ENCODE measurements at places on chromosomes 13 and 19.

- DNase-seq = no peak
Observed at GRCh38 chr13:35473206-35473775, 3.2 kb downstream of the MAB21L1 start.

GRCh38 chr13:66617786-66618185 lies 612.4 kb downstream of the PCDH9 start:
- DNase-seq = no peak

- DNase-seq = no peak
Observed at GRCh38 chr19:18017275-18018083, 9.5 kb downstream of the ARRDC2 start.

GRCh38 chr19:6063576-6064335 lies 46.5 kb downstream of the RFX2 start:
- DNase-seq = no peak

GRCh38 chr13:89165685-89166084 lies 1494.5 kb downstream of the SLITRK5 start:
- DNase-seq = no peak

GRCh38 chr19:37980419-37981170 lies 73.6 kb downstream of the SIPA1L3 start:
- DNase-seq = no peak

- DNase-seq = no peak
Observed at GRCh38 chr13:90414691-90415596, 932.5 kb upstream of the MIR17HG start.

DNA sequence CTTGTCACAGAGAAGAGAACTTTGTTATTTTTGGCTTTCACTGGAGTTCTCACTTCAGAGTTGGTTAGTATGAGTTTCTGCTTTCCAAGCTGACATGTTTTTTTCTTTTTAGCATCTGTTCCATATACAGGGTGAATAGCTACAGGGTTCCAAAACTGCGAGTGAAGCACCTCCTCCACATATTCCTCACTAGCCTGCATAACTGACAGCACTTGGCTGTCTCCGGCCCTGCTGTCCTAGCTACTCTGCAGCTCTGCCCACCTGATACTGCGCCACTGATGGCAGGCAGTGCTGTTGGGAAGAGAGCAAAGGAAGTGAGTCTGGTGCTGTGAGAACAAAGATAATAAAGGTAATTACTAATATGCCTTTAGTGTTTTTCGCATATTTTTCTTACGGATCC lies 6.8 kb downstream of the ATP8A2 start:
- DNase-seq = no peak

- DNase-seq = no peak
Observed at GRCh38 chr19:36182612-36183244, 30.5 kb upstream of the COX7A1 start.

- DNase-seq = no peak
Observed at GRCh38 chr13:70390968-70391367, 282.7 kb upstream of the KLHL1 start.

GRCh38 chr13:105319875-105320274 lies 1215.6 kb downstream of the EFNB2 start:
- no peak for DNase-seq

DNA sequence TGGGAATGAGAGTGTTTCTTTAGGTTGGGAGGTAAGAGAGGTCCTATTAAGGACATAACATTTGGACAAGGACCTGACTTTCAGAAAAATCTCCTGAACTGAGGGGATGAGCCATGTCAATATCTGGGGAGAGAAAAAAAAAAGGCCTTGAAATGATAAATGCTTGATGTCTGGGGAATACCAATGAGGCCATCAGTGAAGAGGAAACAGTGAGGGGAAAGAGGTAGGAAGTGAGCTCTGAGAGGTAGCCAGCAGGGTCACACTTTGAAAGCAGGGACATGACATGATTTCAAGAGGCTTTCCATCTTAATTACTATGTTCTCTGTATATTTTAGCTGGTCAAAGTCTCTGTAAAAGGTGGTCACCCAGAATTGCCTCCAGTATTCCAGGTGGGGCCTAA lies 9.9 kb upstream of the UBE2L5 start:
- no peak for DNase-seq

DNA sequence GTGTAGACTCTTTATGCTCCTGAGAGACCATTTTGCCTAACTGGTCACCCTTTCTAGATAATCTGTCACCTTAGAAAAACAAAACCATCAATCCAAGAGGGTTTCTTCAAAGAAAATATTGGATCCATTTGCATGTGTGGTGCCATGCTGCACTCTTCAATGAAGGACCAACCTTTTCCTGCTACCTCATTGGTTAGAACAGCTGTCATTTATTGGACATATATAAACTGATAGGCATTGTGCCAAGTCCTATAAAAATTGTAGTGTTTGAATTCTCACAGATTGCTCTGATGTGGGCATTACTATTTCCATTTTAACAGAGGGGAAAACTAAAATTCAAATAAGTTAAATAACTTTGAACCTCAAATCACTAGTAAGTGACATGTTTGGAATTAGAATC lies 333.2 kb downstream of the MYO16 start:
- no peak for DNase-seq

- DNase-seq = no peak
Observed at GRCh38 chr19:498977-499623, 2.8 kb downstream of the MADCAM1 start.

DNA sequence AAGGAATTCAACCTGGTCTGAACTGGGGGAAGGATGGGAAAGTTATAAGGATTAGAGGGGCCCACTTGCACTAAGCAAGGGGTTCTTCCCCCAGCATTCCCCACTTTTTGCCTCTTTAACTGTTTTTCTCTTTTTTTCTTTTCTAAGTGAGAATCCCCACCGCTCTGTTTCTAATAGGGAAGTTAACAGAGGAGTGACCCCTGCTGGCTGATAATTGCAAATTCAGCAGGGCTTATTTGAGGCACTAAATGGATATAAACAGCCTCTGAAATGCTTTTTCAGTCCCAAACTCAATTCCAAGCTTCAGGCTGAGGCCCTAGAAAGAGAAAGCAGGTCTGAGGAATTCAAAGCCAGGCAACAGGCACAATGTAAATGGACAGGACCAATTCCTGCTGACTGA lies 38.2 kb upstream of the CEACAM21 start:
- peak; percentile 66 for DNase-seq

DNA sequence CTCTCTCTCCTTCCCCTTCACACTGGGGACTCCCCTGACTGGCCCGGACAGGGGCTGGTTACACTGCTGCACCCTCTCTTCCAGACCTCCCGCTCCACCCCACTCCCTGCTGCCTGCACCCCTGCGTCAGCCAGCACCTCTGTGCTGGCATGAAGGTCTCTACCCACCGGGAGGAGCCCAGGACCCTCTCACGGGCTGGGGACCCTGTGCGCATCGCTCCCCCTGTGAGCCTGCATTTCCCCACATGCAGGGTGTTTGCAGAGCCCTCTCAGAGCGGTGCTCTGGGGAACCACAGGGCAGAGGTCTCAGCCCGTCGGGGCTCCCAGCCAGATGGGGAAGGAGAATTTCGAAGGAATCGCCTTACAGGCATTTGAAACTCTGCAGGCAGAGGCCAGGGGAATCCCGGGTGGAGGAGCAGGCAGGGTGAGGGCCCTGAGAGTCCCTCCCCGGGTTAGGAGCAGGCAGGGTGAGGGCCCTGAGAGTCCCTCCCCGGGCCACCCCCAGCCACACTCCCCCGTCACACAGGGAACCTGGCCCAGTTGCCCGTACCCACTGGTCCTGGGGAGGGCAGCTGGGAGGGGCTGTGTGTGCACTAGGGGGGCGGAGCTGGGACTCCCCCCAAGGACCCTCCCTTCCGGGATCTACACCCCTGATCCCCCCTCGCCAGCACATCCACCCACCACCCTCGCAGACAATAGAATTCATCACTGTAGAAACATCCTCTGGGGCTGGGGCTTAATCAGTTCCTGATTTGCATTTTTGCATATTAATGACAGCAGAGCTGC lies 16.3 kb upstream of the TCF3 start:
- DNase-seq = peak; percentile 33

DNA sequence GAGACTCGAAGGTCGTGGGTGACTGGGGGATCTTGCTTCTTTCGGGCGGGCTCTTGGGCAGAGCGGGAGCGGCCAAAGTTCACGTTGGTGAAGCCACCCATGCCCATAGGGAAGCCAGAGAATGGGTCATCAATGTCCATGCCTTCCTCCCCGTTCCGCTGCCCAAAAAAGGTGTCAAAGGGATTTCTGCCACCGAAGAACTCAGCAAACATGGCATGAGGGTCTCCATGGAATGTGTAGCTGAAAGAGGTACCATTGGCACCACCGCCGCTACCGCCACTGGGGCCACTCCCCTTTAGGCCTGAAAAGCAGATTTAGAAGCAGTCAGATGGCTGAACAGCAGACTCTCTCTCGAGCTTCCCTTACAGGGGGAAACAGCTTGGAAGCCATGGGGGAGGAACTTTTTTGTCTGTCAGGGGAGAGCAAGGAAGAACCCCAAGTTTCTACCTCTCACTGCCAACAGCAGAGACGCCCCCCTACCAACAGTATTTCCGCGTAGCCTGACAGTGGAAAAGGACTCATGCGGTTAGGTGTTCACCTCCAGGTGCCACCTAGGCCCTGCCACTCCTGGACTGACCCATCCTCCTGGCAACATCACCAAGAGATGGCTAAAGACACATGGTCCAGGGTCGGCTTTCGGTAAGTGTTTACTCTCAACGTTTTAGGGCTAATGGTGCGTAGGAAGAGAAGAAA lies 1.3 kb downstream of the DNAJB1 start:
- peak; percentile 49 for DNase-seq

GRCh38 chr19:1756264-1756663 lies 3.0 kb downstream of the ONECUT3 start:
- no peak for DNase-seq

DNA sequence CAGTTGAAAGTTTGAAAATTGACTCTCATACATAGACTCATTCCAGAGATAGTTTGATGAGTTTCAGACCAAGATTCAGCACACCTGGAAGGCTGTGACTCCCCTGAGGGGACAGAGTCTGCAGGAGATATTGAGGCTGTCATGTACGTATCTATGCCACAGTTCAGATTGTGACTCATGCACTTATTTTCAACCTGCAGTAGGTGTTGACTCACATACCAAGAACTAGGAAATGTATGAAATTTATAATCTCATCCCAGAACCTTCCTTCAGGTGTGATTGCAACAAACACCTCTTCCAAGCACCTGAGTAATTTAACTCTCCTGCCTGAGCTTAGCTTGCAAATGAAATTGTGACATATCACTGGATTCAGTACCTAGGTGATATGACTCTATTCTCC lies 64.4 kb upstream of the ZNF43 start:
- DNase-seq = no peak

GRCh38 chr13:20305587-20305986 lies 73.5 kb upstream of the GJB6 start:
- DNase-seq = no peak

DNA sequence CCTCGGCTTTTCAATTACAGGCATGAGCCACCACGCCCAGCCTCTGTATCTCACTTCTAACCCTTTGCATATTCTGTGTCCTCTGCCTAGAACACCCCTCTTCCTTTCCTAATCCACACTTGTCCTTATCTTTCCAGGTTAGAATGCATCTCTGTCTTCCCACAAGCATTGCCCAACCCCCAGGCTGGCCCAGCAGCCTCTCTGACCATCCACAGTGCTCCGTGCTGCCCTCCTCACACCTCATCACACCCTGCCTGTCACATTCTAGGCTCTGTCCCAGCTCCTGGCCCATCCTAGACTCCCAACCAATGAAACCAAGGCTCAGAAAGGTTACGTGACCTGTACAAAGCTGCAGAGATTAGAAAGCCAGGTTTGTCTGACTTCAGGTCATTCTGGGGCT lies 11.3 kb downstream of the JAK3 start:
- no peak for DNase-seq

DNA sequence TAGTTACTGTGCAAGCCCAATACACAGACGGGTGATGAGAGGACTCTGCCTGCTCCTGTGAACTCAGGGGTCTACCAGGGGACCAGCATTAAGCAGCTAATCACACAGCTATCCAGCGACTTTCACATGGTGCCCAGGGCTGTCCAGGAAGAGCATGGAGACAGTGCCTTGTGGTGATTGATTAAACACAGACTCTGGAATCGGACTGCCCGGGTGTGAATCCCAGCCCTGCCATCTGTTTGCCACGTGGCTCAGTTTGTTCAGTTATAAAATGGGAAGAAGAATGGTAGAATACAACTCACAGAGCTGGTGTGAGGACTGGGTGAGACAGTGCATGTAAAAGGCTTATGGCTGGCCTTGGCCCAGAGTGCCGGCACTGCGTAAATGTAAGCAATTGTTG lies 42.1 kb upstream of the NPAS1 start:
- no peak for DNase-seq

DNA sequence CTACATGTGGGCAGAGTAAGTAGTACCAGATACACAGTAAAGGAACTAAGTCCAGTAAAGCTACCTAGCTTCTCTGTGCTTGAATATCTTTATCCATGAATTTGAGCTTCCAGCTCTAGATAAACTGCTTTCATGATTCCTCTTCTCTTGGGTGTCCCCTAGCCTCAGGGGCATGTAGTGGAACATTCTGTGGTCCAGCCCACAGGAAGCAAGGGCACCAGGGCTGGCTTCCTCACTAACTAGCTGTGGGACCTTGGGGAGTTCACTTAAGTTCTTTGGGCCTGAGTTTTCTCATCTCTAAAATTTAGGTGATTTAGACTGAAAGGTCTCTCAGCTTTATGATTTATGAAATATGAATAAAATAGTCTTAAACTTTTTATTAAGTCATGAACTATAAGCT lies 185.7 kb downstream of the KATNAL1 start:
- DNase-seq = peak; percentile 32
